ENCODE measurements at places on chromosomes 2 and 18.

GRCh38 chr18:26574958-26575864 lies 26.9 kb upstream of the KCTD1 start:
- peak; percentile 83 for DNase-seq

DNA sequence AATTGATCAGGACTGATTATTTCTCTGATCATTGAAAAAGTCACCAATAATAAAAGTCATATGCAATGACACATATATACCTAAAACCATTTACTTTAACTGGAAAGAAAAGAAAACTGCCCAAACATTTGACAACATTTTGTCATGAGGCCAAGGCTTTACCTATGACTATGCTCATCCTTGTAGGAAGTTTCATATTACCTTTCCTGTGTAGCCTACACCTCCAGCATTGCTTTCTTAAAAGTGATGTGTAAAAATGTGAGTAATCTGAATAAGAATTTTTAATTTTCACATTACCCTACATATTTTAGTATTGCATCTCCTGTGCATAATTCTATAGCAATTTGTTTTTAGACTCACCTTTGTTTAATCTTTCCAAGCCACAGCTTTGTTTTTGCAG lies 419.8 kb upstream of the FIGN start:
- DNase-seq, result no peak

- no peak for DNase-seq
Observed at GRCh38 chr2:209872675-209873074, 101.0 kb downstream of the UNC80 start.

DNA sequence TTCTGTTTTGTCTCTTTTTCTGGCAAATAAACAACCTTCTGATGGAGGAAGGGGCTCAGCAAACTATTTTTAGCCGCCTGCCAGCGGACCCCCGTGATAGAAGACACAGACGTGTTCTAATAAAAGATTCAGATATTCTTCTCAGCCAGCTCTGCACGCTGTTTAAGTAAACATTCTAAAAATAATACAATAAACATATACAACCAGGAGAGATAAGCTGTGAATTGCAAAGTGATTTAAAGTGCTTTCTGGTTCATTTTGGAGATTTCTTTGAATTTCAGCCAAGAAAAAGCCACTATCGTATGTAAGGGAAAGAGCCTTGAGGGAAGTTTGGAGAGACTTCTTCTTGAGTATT lies 201.3 kb downstream of the EPHA4 start:
- DNase-seq, result no peak

GRCh38 chr18:5298156-5298852 lies 2.8 kb upstream of the ZBTB14 start:
- no peak for DNase-seq

DNA sequence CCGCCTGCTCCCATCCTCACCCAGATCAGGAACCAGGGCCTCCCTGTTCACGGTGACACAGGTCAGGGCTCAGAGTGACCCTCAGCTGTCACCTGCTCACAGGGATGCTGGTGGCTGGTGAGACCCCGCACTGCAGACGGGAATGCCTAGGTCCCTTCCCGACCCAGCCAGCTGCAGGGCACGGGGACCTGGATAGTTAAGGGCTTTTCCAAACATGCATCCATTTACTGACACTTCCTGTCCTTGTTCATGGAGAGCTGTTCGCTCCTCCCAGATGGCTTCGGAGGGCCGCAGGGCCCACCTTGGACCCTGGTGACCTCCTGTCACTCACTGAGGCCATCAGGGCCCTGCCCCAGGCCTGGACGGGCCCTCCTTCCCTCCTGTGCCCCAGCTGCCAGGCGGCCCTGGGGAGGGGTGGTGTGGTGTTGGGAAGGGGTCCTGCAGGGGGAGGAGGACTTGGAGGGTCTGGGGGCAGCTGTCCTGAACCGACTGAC lies 31.7 kb downstream of the GPC1 start:
- no peak for DNase-seq

GRCh38 chr2:111919794-111920608 lies 21.6 kb downstream of the MERTK start:
- peak; percentile 96 for DNase-seq

DNA sequence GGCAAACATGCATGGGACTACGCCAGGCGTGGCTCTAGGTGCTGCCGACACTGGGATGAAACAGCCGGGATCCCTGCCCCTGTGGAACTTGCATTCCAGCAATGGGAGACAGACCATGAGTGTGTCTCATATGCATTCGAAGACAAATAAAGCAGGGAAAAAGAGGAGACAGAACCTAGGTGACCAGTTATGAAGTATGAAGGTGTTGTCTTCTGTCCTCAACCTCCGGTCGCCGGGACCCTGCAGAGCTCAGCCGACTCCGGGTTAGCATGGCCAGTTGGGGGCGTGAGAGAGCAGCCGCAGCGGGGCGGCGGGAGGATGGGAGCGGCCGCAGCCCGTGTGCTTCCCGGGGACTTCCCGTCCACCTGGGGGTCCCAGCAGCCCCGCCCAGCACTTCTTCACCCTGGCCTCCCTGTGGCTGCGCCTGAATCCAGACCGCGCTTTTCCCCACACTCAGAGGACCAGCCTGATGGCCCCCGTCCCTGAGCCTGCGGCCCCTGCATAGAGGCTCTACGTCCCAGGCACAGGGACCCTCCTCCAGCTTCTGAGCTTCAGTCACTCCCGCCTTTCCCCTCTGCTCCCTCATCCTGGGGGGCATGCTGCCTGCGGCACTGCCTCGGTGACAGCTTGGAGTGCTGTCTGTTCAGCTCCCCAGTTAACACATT lies 11.4 kb downstream of the ID2 start:
- peak; percentile 72 for DNase-seq

All from DMS53 (cell line).